ENCODE measurements at places on chromosomes 2 and 18.

DNA sequence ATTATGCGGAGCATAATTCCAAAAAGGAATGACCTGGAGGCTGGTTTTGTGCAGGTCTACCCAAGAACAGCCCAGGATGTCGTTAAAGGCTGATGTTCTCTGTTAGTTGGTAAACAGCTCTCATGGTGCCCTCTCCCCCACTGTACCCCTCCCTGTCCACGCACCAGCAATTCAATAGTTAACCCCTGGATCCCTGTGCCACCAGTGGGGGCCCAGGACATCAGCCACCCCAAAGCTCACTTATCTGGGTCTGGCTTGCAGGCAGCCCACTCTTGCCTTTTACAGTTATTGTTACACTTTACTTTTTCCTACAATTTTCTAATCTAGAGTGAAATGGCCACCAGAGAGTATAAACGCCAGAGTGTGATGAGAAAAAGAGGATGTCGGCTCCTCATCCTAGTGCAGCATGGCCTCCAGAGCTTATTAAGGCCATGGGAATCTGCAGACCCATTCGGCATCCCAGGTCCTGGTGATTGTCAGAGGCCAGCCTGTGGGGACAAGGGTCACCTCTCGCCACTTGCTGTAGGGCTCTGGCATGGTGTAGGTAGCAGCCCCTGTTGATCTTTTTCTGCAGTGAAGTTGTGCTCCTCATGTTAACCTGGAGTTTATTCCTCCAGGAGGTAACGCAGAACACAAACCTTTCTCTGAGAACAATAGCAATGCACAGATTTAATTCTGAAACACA is 30.3 kb downstream of the TWIST2 start:
- no peak for DNase-seq

DNA sequence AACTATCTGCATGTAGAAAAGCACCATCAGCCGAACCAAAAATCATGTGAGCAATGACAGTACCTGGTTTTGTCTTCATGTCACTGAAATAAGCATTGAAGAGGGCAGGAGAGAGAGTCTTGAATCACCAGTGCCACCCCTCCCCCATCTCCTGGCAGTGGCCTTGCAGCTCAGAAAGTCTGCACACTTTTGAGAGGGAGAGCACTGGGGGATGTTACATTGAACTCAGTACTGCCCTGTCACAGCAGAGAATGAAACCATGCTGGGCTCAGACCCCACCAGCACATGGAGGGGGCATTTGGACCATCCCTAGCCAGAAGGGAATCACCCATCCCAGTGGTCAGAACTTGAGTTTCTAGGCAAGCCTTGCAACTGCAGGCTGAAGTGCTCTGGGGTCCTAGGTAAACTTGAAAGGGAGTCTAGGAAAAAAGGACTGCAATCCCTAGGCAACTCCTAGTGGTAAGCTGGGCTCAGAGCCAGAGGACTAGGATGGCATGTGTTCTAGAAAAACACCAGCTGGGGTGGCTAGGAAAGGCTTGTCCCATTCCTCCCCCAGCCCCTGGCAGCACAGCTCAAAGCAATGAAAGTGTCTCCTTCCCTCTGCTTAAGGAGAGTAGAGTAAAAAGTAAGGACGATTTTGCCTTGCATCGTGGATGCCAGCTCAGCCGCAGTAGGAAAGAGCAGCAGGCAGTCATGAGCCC is 259.9 kb upstream of the MYT1L start:
- DNase-seq = no peak

- no peak for DNase-seq
Observed at GRCh38 chr2:103153580-103154284, 391.9 kb downstream of the TMEM182 start.

DNA sequence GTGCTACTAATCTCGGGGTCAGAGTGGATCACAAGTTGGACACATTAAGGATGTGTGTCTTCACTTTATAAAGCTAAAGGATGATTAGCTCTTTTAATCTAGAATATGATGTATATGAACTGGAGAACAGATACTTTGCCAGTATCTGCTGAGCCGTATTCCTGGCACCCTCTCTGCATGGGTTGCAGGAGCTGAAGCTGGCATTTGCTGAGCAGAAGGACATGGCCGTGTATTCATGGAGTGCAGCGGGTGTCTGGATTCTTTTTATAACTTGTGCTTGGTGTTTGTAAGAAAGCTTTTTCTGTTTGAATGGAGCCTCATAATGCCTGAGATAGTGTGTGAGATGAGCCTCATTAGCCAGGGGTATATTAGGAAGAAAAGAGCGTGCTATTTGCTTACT is 103.9 kb upstream of the MCFD2 start:
- no peak for DNase-seq

DNA sequence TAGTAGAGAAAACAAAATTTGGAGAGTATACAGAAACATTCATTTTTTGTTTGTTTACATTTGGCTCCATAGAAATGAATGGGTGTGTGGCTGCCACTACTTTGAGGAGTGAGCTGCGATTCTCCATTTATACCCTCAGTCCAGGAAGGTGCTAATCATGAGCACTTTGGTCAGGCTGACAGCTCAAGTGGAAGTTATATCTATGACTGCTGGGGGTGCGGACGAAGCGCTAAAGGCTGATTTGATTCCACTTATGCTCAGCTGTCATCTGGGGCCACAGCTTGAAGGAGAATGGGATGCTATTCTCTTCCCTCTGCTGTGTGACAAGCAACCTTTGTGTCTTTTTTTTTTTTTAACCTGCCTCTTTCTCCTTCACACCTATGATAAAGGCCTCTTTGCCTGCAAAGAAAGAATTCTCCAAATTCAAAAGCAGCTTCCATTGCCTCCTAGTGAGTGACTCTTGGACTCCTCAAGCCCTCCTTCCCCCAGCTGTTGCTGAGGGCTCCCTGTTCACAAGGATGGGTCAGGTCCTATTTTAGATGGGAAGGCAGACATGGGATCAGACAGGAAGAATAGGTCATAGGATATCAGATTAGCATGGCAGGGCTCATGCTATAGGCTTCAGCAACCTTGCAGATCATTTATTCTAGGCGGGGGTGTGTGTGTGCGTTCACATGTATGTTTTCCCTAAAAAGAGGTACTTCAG is 201.6 kb downstream of the SETBP1 start:
- no peak for DNase-seq

- no peak for DNase-seq
Observed at GRCh38 chr2:127355407-127356008, 32.3 kb downstream of the MAP3K2 start.

DNA sequence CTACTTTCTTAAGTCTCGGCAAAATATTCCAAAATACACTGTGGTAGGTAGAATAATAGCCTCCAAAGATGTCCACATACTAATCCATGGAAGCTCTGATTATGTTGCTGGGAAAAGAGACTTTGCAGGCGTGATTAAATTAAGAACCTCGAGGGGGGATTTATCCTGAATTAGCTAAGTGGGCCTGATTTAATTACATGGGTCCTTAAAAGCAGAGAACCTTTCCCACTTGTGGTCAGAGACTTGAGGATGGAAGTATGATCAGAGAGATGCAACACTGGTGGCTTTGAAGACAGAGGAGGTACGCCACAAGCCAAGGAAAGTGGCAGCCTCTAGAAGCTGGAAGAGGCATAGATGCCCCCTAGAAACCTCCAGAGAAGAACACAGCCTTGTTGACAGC is 2.8 kb downstream of the DYM start:
- no peak for DNase-seq
